ENCODE measurements at places on chromosomes 5 and 9.

DNA sequence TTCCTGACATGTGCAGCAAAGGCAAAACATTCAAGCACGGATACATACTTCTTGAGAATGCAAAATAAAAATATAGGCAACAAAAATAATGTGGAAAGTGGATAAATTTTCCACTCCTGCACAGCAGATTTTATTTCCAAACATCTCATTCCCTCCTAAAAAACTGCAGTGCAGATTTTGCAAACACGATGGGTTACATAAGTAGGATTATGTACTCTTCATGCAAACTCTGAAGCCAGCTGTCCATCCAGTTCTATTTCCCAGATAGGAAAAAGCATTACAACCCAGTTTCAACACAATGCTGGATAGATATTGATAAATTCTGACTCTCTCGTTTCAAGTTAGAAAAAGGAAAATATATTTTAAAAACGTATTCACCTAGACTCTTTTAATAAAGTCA lies 52.7 kb upstream of the CCNG1 start:
- DNase-seq, result no peak

GRCh38 chr5:76544268-76544926 lies 78.8 kb downstream of the F2RL2 start:
- peak; percentile 21 for DNase-seq

DNA sequence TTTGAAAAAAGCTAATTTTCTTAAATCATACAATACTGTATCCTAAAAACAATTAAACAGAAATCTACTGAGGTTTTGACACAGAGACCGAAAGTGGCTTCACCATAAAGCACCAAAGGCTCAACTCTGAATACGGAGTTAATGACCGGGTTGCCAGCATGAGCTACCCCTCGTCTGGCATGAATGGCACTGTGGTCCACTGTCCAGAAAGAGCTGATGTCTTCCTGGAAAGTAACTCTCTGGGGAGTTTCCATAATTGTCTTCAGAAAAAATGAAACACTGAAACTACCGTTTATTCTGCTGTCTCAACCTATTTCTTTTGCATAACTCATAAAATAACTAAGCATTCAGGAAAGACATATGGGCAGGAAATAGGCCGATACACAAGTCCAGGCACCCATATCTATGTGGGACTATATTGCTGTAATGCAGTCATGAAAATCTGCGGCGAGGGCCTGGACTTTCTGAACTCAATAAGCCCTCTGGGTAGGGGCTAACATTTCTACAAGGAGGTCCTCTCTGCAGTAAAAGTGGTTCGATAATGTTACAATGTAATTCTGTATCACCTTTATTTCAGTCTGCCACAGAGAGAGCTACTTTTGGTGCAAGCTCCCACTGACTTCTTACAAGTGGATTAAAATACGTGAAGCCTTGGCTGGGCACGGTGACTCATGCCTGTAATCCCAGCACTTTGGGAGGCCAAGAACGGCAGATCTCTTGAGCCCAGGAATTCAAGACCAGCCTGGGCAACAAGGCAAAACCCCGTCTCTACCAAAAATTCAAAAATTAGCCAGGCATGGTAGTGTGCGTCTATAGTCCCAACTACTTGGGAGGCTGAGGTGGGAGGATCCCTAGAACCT lies 52.4 kb downstream of the ANKH start:
- DNase-seq, result peak; percentile 80

DNA sequence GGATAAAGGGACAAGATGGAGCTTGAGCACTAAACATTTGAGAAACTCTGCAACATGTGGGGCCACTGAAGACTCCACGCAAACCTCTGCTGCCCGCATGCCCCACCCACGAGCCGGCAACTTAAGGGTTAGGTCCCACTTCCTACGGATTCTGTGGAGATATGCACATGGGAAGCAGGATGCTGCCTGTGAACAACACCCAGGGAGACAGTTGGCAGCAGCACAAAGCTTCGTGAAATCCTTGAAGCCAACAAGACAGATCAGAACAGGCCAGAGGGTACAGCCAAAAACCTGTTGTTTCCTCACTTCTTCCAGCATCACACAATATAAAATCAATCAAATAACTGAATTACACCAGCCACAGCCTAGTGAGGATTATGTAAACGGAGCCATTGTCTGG lies 270.4 kb downstream of the ENC1 start:
- no peak for DNase-seq

GRCh38 chr9:38096238-38096805 lies 27.3 kb upstream of the SHB start:
- no peak for DNase-seq

DNA sequence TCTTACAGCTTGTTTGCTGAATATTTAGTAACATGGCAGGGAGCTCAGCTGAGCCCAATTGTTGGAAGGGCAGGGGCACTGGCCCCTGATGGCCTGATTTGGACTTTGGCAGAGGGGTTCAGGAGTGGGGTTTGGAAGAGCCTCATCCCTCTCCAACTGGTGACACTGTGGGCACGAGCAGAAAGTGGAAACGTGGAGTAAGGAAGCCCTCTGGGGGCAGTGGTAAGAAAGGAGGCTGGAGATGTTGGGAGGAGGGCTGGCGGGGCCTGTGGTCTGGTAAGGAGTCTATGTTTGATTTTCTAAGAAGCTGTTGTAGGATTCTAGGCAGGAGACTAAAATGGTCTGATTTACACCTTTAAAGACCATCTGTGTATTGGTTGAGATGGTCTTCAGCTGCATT lies 208.9 kb downstream of the HSPA4 start:
- DNase-seq, result no peak

Data from M059J (cell line).